ENCODE measurements at places on chromosomes 3 and 15. TPM values are rescaled to one million over a fixed set of nuclear protein-coding genes. Genes with fewer than 3 reads are reported as not detected.

The MANF gene
- 229 TPM for total RNA-seq

The ADAM10 gene
- 103 TPM for total RNA-seq

The KNL1 gene
- total RNA-seq, result 25.3 TPM

The SLC9C1 gene
- total RNA-seq, result not detected

The TRIM71 gene
- total RNA-seq, result 0.05 TPM

The LMAN1L gene
- 0.36 TPM for total RNA-seq

The TMIE gene
- total RNA-seq, result not detected

The FGF7 gene
- not detected for total RNA-seq

The C15orf40 gene
- total RNA-seq, result 23.6 TPM

The GOLGA6L4 gene
- 1.1 TPM for total RNA-seq

The RAB7A gene
- 361 TPM for total RNA-seq

The ATP13A5 gene
- total RNA-seq, result not detected

The IL17RB gene
- total RNA-seq, result 2.2 TPM

The LTF gene
- total RNA-seq, result not detected

The EFCAB12 gene
- total RNA-seq, result 0.40 TPM

The MAGEL2 gene
- not detected for total RNA-seq

The KIF15 gene
- 26.5 TPM for total RNA-seq

The BCL6 gene
- total RNA-seq, result 41.7 TPM

The CFAP44 gene
- 2.7 TPM for total RNA-seq

The SMAD3 gene
- 61.6 TPM for total RNA-seq

The MOBP gene
- not detected for total RNA-seq

The ALDH1L1 gene
- not detected for total RNA-seq

The ISLR2 gene
- total RNA-seq, result not detected

The TNFSF10 gene
- total RNA-seq, result 71.5 TPM

The CHST13 gene
- total RNA-seq, result not detected

The GOLGA6L7 gene
- total RNA-seq, result not detected

The CGNL1 gene
- not detected for total RNA-seq

The PIF1 gene
- total RNA-seq, result 20.9 TPM

The HYKK gene
- 1.6 TPM for total RNA-seq

The CSK gene
- total RNA-seq, result 332 TPM

The SLC2A2 gene
- total RNA-seq, result not detected

The DCP1A gene
- 42.1 TPM for total RNA-seq

The ASB7 gene
- total RNA-seq, result 17.8 TPM

The KNG1 gene
- total RNA-seq, result not detected

The DGKG gene
- total RNA-seq, result 0.14 TPM

The SCN11A gene
- total RNA-seq, result not detected

The SCAMP5 gene
- total RNA-seq, result 1.3 TPM

The ACP3 gene
- total RNA-seq, result not detected

The MGLL gene
- total RNA-seq, result 3.6 TPM

The TXNRD3 gene
- total RNA-seq, result 1.3 TPM

The MNS1 gene
- total RNA-seq, result 0.86 TPM

The STAC gene
- total RNA-seq, result not detected

The CD200 gene
- 144 TPM for total RNA-seq

The CCR3 gene
- total RNA-seq, result not detected

The C3orf20 gene
- total RNA-seq, result 0.28 TPM

The CAMP gene
- total RNA-seq, result not detected

The EPHA3 gene
- total RNA-seq, result not detected

The GDPGP1 gene
- 11.9 TPM for total RNA-seq

The AGBL1 gene
- total RNA-seq, result not detected

The P2RY13 gene
- total RNA-seq, result not detected

The SMAD6 gene
- total RNA-seq, result 0.40 TPM

The SI gene
- not detected for total RNA-seq
